ENCODE measurements at places on chromosomes 16 and 17.

GRCh38 chr17:81265576-81265975 is 26.5 kb downstream of the NDUFAF8 start:
- DNase-seq: no peak

DNA sequence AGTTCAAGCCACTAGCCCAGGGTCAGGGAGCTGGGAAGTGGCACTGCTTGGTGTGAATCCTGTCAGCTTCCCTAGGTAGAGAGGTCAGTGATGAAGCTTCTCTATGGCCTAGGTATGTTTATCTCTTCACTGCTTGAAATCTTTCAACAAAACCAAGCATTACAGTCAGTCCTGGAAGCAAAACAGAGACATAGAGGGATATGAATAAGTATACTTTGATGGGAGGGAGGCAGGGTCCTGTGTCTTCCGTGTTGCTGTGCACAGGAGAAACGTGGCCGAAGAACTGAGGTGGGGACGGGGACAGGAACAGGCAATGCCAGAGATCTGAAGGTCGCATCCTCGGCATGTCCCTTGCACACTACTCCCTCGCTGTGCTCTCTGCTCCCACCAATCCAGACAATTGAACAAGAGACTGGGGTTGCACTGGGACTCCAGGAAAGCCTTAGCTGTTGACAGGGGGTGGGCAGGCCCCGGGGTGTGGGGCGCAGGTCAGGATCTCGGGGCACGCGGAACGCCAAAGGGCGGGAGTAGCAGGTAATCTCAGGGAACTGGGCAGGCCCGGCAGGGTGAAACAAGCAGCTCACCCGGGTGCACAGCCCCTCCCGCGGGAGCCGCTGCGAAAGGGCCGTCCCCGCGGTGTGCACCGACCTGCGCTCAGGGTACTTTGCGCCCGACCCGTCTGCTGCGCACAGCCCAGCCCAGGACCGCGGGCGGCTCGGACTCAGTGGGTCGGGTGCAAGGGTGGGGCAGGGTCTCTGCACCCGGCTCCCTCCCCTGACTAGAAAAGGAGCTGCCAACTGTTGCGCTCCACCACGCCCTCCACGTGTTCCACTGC is at the start of gene MT1H:
Gene MT1H, plus strand, starts transcription at position 810 of the 835 bp plus-strand sequence. CDS start 71 bp downstream, outside the sequence.
- no peak for DNase-seq

DNA sequence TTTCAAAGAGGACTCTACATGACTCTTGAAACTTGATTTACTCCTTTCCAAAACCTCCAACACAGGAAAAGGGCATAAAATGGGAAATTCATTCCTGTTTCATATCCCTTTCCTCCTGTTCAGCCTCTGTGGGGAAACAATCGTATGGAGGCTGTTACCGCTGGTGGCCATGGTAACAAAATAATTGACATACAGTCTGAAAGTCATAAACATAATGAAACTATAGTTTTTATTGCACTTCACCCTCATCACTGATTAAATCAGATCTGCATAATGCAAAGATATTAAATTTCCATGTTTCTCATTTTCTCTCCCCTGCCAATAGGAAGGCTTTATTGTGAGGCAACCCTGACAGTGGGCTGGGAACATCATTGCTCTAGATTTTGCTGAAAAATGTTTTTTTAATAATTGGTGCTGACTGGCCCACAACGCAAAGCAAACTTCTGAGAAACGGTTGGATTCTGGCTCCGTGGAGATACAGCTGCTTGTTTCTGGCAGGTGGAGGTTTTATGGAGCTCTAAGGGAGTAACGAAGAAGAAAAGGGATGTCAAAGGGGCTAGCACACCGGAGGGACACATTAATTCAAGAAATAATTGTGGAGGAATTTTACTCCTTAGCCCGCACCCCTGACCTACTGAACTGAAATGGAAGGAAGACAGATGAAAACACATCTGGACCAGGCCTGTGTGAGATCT is 154.2 kb upstream of the SHISA6 start:
- no peak for DNase-seq

- no peak for DNase-seq
Measured at GRCh38 chr16:56347166-56347565, 78.2 kb downstream of the AMFR start.

- DNase-seq: peak; percentile 39
Measured at GRCh38 chr17:70912716-70913485, 743.6 kb downstream of the KCNJ2 start.

DNA sequence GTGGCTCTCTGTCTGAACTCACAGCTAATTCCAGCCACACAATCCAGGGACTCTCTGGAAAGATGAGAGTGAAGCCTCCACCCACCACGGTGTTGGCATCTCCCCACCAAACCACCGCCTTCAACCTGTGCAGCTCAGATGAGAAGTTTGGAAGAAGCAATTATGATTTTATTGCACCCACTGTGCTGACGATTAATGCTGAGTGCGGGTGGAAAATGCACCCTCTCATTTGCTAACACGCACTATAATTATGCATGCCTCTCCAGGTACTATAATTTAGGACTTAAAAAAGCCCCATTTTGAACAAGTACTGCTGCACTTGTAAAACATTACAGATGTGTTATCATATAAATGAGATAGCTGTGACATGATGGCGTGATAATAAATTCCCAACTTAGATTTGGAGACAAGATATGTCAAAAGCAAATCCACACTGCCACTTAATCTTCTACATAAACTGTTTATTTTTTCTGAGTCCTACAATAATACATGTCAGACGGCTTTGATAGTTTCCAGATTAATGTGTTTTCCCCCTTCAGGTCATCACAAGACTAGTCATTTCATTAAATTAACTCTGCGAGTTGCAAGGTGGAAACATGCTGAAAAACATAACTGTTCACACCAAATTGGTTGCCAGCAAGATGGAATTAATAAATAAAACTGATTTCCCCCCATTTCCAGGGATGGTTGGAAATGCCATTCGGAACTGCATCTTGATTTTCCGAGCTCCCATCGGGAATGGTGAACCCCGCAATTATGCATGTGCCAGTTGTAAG is 466.5 kb upstream of the MAF start:
- no peak for DNase-seq

- no peak for DNase-seq
Measured at GRCh38 chr16:13104772-13105171, 203.4 kb downstream of the SHISA9 start.

- DNase-seq: no peak
Measured at GRCh38 chr16:30086291-30087140, 5.2 kb downstream of the TBX6 start.

DNA sequence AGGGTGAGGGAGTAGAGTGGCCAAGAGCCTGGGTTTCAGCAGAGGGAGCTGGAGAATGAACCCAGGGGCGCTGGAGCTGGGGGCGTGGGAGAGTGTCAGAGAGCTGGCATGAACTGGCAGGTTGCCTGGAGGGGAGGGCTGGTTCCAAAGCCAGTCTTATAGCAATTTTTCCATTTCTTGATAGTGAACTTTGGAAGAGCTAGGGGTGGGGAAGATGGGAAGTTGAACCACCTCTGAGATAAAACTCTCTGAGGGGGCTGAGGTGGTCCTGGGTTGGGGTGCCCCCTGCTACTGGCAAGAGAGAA is 36.9 kb downstream of the ADGRG5 start:
- DNase-seq: no peak

DNA sequence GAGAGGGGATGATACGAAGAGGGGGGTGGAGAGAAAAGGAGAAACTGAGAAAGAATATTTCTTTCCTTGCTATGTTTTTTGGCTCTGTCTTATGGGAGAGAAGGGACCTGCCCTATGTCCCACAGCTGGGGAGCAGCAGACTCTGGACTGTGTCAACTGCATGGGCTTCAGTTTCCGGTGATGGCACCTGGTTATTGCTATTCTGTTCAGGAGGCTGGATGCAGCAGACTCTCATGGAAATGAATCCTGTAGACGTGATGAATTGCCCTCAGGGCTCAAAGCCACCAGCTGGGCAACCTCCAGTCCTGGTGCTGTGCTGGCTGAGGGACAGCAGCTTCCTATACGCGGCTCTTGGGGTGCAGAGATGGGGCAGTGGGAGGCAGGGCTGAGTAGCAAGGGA is 121.2 kb downstream of the HAPSTR1 start:
- DNase-seq: no peak

- DNase-seq: no peak
Measured at GRCh38 chr16:65600629-65601028, 478.8 kb upstream of the CDH11 start.

DNA sequence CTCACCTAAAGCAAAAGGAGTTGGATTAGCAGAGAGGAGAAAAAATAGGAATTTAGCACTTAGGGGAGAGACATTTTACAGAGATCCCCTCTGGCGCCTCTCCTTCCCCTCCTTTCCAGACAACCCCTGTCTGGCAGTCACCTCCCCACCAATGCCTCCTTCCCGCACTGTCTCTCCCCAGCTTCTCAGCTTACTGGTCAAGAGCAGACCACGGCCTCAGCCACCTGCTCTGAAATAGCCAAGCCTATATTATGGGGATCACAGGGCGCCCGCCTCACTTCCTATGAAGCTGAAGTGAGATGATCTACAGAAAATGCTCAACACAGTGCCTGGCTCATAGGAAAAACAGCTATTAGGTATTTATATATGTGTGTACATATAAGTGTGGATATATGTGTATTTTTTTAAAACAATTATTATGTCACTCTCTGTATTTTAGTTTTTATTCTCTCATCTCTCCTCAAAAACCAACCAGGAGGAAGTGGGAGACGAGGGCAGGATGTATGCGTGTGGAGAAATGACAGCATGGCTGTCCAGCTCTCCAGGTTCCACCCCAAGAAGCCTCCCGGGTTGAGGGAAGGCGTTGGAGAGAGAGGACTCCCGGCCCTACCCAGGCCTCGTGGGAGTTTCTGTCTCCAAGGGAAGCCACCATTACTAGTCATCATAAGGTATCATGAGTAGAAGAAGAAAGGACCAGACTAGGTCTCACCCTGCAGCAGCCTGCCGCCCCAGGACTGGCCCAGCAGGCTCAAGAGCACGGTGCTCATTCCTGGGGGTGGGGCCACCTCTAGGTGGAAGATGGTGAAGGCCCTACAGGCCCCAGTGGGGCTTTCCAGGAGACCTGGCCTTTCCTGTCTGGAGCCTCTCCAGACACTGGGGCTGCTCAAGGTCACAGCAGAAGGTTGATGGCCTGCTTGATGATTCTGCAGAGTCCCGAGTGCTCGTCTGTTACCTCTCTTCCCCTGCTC is 27.2 kb downstream of the MAP3K14 start:
- DNase-seq: no peak

GRCh38 chr16:55081622-55082590 is 151.2 kb downstream of the IRX5 start:
- DNase-seq: no peak

DNA sequence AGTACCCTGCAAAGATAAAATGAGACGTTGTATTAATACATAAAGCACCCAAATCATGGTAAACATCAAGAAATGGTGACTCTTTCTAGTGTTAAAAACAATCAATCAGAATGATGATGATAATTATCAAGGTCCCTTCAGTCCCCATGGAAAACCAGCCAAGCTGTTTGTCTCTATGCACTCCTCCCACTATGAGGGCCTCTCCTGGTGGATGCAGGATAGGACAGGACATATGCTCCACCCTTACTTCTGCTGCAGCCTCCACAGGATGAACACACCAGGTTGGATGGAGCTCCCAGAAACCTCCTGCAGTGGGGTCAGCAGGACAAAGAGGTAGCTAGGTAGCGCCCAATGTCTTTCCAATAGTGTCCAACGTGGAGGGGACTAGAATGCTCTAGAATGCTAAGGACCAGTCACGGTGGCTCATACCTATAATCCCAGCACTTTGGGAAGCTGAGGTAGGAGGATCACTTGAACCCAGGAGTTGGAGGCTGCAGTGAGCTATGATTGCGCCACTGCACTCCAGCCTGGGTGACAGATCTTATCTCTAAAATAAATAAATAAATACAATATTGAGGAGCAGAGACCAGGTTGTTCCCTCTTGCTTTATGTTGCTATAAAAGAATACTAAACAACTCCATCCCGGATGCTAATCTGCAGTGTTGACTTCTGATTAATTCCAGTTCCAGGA is 9.9 kb upstream of the KDM8 start:
- no peak for DNase-seq

- no peak for DNase-seq
Measured at GRCh38 chr16:984736-985636, 3.4 kb downstream of the SOX8 start.

- DNase-seq: no peak
Measured at GRCh38 chr17:56130631-56131030, 22.6 kb upstream of the ANKFN1 start.

GRCh38 chr16:48540222-48540900 is 69.6 kb downstream of the N4BP1 start:
- DNase-seq: no peak

DNA sequence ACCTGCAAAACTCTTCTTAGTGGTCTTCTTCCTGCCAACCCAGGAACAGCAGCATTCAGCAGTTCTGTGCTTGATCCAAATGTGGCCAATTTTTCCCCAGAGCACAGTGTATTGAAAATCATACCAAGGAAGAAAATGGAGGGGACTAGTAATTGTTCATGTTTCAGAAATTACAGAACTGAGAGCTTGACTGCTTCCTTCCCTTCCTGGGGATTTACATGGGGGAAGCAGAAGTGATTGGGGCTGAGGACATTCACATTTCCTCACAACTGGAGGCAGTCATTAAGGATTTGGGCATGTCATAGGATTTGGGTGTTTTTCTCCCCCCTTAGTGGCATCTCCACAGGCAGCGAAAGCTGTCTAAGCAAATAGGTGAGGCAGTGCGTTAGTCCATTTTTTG is 19.7 kb downstream of the CIITA start:
- DNase-seq: no peak

GRCh38 chr16:17367923-17368322 is 102.8 kb downstream of the XYLT1 start:
- DNase-seq: no peak

DNA sequence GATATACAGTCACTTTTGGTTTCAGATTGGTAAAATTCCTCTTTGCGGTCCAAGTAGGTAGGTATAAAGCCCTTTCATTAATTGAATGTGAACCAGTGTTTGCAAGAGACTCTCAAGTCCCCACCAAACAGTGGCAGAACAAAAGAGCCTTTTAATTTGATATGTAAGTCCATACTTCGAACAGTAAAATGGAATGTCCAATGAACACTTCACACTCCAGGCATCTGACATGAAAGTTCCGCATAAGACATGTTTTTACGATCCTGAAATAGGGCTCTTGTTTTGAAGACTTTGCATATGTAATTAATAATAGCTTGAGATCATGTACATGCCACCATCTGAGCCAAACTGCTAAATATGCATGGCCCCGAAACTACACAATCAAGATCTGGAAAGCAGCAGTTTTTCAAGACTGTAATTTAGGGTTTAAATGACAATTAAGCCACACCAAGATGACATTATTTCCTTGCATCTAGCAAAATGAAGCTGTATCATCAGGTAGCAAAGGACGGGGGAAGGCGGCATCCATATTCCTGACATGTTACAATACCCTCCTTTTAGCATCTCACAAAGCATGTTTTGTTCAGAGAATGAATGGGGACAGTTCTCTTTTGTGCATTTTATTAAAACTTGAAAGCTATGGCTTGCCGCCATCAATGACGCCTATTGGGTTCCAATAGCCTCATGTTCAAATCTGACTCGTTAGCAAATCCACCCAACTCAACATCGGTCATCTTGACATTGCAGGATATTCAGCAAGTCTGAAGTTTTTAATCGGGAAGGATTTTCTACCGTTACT is 39.4 kb downstream of the LITAF start:
- no peak for DNase-seq

- DNase-seq: no peak
Measured at GRCh38 chr16:898761-899682, 71.8 kb downstream of the LMF1 start.
